ENCODE measurements at places on chromosomes 1 and 21.

DNA sequence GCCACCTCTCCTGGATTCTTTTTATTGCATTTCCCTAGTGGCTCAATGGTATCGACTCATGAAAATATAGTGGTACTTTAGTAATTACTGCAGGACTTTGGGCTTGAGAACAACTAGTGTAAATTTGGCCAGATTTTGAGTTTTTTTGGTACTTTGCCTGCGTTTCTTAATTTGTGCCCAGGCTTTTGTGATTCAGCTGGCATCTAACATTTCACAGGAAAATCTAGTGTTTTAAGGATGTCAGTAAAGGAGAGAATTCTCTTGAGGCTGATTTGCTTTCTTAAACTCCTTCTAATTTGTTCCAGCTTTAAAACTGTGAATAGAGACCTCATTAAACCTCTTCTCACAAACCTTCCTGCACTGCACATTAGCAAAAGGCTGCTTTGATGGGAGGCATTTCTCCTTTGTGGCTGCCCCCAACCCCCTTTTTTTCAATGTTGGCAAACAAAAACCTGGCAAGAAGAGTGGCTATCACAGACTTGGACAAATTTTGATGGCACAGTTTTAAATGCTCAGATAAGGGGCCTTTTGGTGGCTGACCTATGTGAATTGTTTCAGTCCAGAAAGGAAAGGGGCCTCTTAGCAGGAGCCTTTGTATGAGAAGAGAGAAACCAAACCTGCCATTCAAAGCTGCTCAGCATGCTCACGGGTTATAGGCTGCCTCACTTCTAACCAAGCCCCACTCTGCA, 113.4 kb upstream of the RAVER2 start:
- H3K4me3 ChIP-seq, result no peak overlapping the region
- H3K27ac ChIP-seq, result no peak overlapping the region
- H3K36me3 ChIP-seq, result no peaks in the 10 kb centered on the region

GRCh38 chr21:40333731-40334130, 466.5 kb downstream of the PCP4 start:
- no peak overlapping the region for H3K27ac ChIP-seq
- H3K36me3 ChIP-seq, result no peaks in the 10 kb centered on the region
- H3K4me3 ChIP-seq, result no peak overlapping the region
- H3K4me1 ChIP-seq, result no peaks in the 10 kb centered on the region
- H3K27me3 ChIP-seq, result no peaks in the 10 kb centered on the region
- DNase-seq, result no peak

- no peak overlapping the region for H3K4me3 ChIP-seq
- no peaks in the 10 kb centered on the region for H3K36me3 ChIP-seq
- H3K27ac ChIP-seq, result no peak overlapping the region
- H3K27me3 ChIP-seq, result peaks cover 3% of the 10 kb centered on the region
Measured at GRCh38 chr1:205518661-205519540, 14.4 kb downstream of the CDK18 start.

- no peak overlapping the region for H3K4me3 ChIP-seq
- DNase-seq, result no peak
- no peaks in the 10 kb centered on the region for H3K36me3 ChIP-seq
- no peak overlapping the region for H3K27ac ChIP-seq
- no peaks in the 10 kb centered on the region for H3K4me1 ChIP-seq
- peaks cover 17% of the 10 kb centered on the region for H3K27me3 ChIP-seq
Measured at GRCh38 chr1:204915861-204916495, 45.3 kb downstream of the NFASC start.

DNA sequence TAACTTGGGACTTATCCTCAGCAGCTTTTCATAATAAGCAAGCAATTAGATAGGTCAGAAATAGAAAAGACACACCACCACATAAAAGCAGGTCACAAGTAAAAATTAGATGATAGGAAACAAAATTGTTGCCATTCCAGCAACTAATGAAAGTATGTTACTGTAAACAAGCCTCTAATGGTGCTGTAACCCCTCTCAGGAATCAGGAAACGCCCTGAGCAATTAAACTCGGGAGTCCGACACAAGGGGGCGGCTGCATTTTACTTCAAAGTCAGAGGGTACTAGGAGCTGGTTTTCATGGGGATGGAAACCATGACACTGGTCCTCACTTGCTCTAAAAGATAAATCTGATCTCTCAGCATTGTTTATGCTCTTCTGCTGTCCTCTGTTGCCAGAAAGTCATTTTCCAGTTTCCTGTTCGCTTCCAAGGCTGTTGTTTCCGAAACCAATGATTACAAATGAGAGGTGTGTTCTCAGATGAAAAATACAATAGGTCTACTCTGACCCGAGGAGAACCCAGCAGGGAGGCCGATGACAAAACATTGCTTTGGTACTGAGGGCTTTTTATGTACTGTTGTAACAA, 93.4 kb downstream of the TGFBR3 start:
- H3K27ac ChIP-seq, result no peak overlapping the region
- peaks cover 39% of the 10 kb centered on the region for H3K4me1 ChIP-seq
- no peaks in the 10 kb centered on the region for H3K27me3 ChIP-seq

DNA sequence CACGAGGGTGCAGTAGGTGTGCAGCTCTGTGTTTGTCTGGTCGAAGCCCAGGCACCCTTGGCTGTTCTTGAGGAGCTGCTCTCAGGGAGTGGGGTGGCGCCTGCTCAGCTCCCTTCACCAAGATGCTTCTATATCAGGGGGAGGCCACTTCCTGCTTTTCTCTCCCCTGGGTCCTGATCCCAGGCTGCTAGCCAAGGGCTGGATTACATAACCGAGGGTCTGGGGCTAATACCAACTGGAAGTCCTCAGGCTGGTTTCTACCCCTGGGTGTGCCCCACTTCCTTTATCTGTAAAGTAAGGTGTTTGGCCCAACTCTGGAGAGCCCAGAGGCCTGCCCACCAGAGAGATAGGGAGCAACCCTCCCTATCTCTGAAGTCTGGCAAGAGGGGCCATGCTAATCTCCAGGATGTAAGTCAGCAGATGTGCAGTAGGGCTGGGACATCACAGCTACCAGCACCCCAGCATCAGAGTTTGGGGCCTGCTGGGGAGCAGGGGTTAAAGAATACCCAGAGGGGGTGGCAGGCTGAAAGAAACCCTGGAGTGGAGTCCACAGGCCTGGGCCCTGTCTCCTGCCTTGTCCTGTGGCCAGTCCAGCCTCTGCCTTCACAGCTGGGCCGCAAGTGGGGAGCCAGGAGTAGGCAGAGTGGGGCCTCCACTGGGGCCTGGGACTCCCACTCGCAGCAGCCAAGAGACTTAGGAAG, 2.1 kb downstream of the SELENBP1 start:
- no peaks in the 10 kb centered on the region for H3K27me3 ChIP-seq
- H3K27ac ChIP-seq, result no peak overlapping the region
- DNase-seq, result no peak
- H3K4me3 ChIP-seq, result no peak overlapping the region
- H3K36me3 ChIP-seq, result no peaks in the 10 kb centered on the region
- no peaks in the 10 kb centered on the region for H3K4me1 ChIP-seq

- peaks cover 33% of the 10 kb centered on the region for H3K4me1 ChIP-seq
- H3K4me3 ChIP-seq, result no peak overlapping the region
- peaks cover 70% of the 10 kb centered on the region for H3K27me3 ChIP-seq
- no peak for DNase-seq
Measured at GRCh38 chr1:31707711-31708110, 3.9 kb upstream of the COL16A1 start.

- peaks cover 35% of the 10 kb centered on the region for H3K36me3 ChIP-seq
- H3K4me3 ChIP-seq, result no peak overlapping the region
- H3K4me1 ChIP-seq, result peaks cover 8% of the 10 kb centered on the region
- H3K27me3 ChIP-seq, result no peaks in the 10 kb centered on the region
- no peak for DNase-seq
Measured at GRCh38 chr1:229666585-229666984, 40.5 kb downstream of the URB2 start.

DNA sequence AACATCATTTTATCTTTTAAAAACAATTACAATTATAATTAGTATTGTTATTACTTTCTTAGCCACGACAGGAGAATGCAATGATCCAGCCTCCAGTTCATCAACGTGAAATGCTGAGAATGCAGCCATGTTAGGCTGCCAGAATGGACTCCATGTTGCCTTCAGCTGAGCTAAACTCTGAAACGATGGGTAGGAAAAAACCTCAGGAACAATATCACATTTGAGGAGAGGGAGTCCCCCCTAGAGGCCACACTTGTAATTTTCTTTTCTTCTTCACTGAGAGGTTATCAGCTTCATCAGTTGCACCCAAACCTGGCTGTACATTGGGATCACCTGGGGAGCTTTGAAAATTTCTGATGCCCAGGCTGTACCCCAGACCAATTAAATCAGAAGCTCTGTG, 34.6 kb upstream of the DNAH14 start:
- no peak overlapping the region for H3K27ac ChIP-seq
- H3K27me3 ChIP-seq, result peaks cover 9% of the 10 kb centered on the region
- no peak overlapping the region for H3K4me3 ChIP-seq
- no peaks in the 10 kb centered on the region for H3K36me3 ChIP-seq
- no peaks in the 10 kb centered on the region for H3K4me1 ChIP-seq
- no peak for DNase-seq

GRCh38 chr1:162690672-162691434, 58.6 kb downstream of the DDR2 start:
- no peak overlapping the region for H3K27ac ChIP-seq
- H3K36me3 ChIP-seq, result no peaks in the 10 kb centered on the region
- H3K27me3 ChIP-seq, result peaks cover 8% of the 10 kb centered on the region
- DNase-seq, result no peak
- H3K4me3 ChIP-seq, result no peak overlapping the region
